ENCODE measurements at places on chromosomes 6 and 20. TPM values are rescaled to one million over a fixed set of nuclear protein-coding genes. Genes with fewer than 3 reads are reported as not detected.
A peak's percentile ranks its signal among the peaks of the same experiment; 100 is the strongest.

Gene CALHM5
- 1.7 TPM for total RNA-seq

DNA sequence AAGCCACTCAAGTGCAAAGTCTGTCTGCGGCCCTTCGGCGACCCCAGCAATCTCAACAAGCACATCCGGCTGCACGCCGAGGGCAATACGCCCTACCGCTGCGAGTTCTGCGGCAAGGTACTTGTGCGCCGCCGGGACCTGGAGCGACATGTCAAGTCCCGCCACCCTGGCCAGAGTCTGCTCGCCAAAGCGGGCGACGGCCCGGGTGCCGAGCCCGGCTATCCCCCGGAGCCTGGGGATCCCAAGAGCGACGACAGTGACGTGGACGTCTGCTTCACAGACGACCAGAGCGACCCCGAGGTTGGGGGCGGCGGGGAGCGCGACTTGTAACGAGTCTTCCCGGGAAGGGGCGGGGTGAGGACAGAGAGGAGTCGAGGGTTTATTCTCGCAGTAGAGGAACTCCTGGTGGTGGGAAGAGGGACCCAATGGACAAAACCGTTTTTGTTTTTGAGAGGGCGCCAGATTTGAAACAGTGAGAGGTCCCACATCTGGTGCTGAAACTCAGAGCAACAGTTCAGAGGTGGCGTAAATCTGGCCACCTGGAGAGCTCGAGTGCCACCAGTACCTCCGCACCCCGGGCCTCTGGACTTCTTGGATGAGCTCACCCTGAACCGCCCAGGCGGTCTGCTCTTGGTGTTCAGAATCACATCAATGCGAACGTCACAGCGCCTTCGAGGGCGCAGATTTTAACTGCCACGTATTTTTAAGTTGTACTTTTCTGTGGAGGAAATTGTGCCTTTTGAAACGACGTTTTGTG is 8.0 kb downstream of the PRDM13 start:
- no peak for DNase-seq

DNA sequence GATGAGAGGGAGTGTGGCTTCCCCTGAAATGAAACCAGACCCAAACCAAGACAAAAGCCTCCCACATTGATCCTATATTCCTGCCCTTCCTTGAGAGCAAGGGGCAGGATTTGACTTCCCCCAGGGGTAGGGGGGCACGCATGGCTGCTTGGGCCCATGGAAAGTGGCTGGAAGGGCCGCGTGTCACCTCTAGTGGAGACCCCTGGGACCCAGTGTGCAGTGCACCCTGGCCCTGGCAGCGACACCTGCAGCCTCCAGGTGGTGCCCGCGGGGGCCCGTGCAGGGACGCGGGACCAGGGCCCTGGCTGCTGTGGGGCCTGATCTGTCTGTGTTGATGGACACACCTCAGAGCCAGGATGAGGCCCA is 18.0 kb upstream of the SLCO4A1 start:
- DNase-seq, result no peak

- DNase-seq, result no peak
Observed at GRCh38 chr20:11755071-11755841, 162.4 kb upstream of the BTBD3 start.

Gene KLC4
- 11.3 TPM for total RNA-seq

- peak; percentile 44 for DNase-seq
Observed at GRCh38 chr20:30811885-30812671, 445.4 kb upstream of the DEFB115 start.

Gene PRND
- 0.60 TPM for total RNA-seq

DNA sequence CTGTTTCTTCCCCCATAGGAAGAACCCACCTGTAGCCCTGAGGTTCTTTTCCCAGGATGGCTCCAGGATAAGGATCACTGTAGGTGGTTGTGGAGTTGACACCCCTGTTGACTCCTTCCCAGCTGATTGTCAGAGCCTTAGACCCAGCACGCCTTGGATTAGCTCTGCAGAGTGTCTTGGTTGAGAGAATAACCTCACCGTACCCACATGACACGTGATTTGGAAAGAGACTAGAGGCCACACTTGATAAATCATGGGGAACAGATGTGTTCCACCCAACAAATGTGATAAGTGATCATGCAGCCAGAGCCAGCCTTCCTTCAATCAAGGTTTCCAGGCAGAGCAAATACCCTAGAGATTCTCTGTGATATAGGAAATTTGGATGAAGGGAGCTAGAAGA is 12.2 kb downstream of the BTN3A1 start:
- no peak for DNase-seq

Gene GRM1
- not detected for total RNA-seq

Gene LPA
- not detected for total RNA-seq

GRCh38 chr20:34634392-34634791 is 42.5 kb downstream of the PIGU start:
- DNase-seq, result no peak

GRCh38 chr6:121839896-121840295 is 404.4 kb downstream of the GJA1 start:
- DNase-seq, result no peak

GRCh38 chr20:21183722-21184121 is 57.8 kb downstream of the KIZ start:
- DNase-seq, result peak; percentile 55

- no peak for DNase-seq
Observed at GRCh38 chr6:11006061-11006460, 38.0 kb downstream of the ELOVL2 start.

Gene PI3
- total RNA-seq, result not detected

Gene GPX5
- total RNA-seq, result not detected

DNA sequence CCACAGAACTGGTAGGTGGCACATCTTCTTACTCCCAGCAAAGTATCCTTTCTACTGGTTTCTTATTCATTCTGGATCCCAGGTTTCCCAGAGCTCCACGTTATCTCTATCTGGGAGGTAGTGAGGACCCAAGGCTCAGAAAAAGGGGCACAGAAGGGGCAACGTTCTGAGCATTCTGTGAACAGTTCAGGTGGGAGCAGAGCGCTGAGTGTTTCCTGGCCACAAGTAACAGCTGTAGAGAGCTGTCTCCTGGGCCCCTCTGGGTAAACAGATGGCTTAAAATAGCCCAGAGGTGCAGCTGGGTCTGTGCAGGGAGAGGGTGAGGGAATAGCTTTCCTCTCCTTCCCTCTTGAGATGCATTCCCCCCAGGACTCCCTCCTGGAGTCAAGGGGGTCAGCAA is 2.1 kb downstream of the APOBEC2 start:
- no peak for DNase-seq

Gene JPH2
- total RNA-seq, result 10.1 TPM

GRCh38 chr6:97963193-97963592 is 680.2 kb upstream of the MMS22L start:
- no peak for DNase-seq

GRCh38 chr6:158737082-158737709 is 82.0 kb downstream of the EZR start:
- DNase-seq, result no peak

DNA sequence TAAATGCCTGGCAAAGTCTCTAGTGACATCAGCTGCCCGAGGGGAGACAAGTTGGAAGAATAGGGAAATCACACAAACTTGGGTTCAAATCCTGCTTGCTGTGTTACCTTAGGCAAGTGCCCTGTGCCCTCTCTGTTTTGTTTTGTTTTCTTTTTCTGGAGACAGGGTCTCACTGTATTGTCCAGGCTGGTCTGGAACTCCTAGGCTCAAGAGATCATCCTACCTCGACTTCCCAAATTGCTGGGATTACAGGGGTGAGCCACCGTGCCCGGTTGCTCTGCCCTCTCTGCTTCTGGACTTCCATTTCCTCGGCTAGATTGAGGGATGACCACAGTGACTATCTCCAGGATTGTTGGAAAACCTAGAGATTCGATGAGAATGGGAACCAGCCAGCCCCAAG is 55.4 kb downstream of the SNAI1 start:
- DNase-seq, result no peak

Gene C6orf58
- total RNA-seq, result not detected

GRCh38 chr6:145161501-145161900 is 573.8 kb downstream of the EPM2A start:
- DNase-seq, result no peak

Gene TNXB
- total RNA-seq, result 0.28 TPM

DNA sequence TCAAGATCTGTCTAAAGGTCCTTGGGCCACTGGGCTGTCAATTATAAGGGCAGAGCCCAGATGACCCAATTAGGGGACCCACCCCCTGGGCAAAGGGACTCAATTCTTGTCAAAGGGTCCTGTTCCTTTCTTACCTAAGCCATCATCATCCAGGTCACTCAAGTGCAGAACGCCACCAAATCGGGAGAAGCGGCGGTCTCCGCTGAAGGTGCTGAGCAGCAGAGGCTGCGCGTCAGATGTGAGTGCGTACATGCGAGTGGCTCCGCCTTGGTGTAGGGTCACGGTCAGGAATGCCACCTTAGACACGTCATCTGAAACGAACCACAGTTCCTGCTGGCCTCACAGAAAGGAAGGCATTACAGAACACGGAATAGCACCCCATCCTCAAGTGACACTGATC is 34.2 kb downstream of the MRS2 start:
- DNase-seq, result no peak

- DNase-seq, result peak; percentile 24
Observed at GRCh38 chr6:142881761-142882160, 63.2 kb downstream of the HIVEP2 start.

GRCh38 chr6:20998748-20999448 is 464.6 kb downstream of the CDKAL1 start:
- no peak for DNase-seq

DNA sequence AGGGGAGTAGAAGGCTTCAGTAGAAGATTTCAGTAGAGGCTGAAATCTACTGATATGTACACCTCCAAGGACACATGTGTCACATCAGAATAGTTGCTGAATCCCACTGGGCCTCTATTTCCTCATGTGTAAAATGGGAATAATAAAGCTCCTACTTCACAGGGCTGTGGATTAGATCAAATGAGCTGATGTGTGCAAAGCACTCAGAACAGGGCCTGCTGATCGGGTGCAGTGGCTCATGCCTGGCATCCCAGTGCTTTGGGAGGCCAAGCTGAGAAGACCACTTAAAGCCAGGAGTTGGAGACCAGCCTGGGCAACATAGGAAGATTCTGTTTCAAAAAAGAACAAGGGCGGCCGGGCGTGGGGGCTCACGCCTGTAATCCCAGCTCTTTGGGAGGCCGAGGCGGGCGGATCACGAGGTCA is 8.1 kb upstream of the AP5S1 start:
- DNase-seq, result no peak

DNA sequence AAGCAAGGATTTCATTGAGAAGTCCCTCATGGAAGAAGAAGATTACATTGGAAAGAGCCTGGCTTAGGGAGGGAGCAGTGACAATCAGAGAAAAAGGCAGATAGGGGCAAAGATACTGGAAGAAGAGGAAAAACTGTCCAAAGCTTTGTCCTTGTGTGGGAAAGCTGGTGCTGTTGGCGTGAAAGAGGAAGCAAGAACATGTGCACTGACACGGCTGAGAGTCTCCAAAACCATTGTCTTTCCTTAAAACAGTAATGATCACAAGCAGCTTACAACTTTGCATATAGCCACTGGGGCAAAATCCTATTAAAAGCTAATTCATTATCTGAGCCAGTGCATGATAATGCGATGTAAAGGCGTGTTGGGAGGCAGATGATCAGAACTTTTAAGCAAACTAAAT is 85.1 kb upstream of the ESR1 start:
- no peak for DNase-seq
